Anterior cingulate cortex (tissue), 58 donors: ENCODE measurements at places on chromosomes 5 and 9.

DNA sequence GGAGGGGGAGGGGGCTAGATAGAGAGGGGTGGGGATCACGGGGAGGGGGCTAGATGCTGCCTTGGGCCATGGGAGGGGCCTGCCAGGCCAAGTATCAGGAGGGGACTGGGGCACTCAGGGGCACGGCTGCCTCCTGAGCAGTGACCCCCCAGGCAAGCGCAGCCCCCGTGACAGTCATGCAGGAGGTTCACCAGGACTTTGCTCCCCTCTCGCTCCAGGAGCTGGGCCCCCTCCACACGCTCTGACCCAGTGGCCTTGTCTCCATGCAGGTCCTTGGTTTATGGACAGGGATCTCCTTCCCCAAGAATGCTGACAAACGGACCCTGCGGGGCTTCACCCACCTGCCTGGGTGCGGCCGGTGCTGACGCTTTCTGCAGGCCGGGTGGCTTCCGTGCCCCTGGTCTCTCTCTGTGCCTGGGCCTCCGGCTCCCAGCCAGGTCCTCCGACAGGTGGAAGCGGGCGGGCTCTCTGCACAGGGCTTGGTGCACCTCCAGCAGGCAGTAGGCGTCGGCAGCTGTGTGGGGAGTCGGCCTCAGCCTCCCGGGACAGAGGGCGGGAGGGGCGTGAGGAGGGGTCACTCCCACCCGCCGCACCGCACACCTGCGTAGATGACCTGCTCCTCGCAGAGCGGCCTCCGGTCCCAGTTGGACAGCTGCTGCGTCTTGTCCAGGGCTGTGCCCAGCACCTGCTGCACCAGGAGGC is 46.8 kb upstream of the NRARP start:
- no peak for DNase-seq

DNA sequence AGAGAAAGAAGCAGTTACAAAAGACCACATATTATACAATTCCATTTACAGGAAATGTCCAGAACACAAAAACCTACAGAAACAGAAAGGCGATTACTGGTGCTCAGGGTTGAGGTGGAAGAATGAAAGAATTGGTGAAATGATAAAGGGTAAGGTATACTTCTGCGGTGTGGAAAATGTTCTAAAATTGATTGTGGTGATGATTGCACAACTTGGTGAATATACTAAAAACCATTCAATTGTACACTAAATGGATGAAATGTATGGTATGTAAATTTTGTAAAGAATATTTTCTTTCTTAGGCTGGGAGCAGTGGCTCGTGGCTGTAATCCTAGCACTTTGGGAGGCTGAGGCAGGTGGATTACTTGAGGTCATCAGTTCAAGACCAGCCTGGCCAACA is 72.3 kb downstream of the UBAP2 start:
- no peak for DNase-seq

DNA sequence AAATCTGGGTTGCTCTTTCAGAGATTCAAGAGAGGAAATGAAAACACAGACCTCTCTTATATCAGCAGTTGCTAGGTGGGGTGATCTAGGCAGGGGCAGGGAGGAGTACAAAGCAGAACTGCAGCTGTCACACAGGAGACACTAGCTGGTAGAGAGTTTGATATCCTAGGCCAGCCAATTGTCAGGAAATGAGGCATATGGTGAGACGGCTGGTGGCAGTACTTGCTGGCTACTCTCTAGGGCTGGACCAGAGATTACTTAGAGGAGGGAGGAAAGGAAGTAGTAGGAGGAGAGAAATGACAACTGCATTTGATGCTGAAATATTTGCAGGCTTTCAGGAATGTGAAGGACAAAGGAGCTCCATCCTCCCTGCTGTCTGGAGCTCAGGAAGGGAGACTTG is 113.8 kb downstream of the TRIM32 start:
- DNase-seq: no peak

- DNase-seq: no peak
Measured at GRCh38 chr9:88363661-88364060, 24.6 kb upstream of the SPIN1 start.
